ENCODE measurements at places on chromosomes 7 and 10.

GRCh38 chr10:89503652-89504370, 31.6 kb downstream of the SLC16A12 start:
- DNase-seq = no peak

DNA sequence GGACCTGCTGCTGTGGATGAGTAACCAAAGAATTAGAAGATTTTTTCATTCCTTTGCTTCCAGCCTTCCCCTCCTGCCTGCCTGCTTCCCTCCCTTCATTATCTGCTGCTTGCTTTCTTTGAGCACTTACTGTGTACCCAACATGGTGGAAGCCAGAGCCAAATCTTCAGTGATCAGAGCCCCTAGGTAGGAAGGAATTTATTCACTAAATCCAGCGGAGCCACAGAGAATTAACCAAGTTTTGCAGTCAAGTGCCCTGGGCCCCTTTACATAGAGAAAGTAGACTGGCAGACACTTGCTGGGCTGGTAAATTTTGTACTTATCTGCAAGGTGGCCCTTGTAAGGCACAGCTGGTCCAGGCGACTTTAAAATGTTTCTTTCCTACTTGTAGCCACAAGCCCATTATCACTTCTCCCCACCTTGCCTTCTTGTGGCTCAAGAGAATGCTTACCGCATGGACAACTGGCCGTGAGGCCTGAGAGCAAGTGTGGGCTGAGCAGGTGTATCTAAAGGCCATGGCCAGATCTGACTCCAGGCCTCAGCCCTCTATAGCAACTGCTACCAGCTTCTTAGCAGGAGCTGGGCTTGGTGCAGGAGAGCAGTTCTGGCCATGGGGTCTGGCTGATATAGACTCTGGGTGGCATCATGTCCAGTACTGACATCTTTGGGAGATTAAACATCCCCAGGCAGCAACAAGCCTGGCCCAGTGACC, 11.1 kb downstream of the UNC5B start:
- no peak for DNase-seq

DNA sequence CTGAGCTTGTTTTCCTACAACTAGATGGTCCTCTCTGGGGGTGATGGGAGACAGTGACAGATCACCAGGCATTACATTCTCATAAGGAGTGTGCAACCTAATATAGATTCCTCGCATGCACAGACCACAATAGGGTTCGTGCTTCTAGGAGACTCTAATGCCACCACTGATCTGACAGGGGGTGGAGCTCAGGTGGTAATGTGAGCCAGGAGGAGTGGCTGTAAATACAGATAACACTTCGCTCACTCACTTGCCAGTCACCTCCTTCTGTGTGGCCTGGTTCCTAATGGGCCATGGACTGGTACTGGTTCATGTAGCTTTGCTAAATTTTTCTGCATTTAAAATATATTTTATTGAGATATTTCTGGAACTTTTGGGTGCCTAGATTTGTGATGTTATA, 202.3 kb upstream of the ZNF32 start:
- no peak for DNase-seq

- no peak for DNase-seq
These were observed 389.4 kb downstream of the SORCS1 start for GRCh38 chr10:106775127-106775526.

DNA sequence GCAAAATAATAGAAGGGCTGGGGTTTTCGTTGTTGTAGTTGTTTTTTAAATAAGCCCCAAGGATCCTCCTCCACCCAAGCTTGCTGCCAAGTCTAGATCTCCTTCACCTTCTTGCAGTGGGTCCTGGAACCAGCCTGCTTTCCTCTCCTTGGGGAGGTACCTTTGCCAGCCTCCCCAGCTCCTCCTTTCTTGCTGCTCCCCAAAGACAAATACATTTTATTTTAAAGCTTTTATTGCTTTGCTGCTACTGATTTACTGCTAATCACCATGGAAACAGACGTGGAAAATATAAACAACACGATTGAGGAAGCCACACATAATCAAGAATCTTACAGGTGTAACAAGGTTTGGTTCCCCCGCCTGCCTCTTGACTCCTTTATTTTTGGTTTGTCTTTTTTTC, 17.4 kb upstream of the SLF2 start:
- DNase-seq = no peak

DNA sequence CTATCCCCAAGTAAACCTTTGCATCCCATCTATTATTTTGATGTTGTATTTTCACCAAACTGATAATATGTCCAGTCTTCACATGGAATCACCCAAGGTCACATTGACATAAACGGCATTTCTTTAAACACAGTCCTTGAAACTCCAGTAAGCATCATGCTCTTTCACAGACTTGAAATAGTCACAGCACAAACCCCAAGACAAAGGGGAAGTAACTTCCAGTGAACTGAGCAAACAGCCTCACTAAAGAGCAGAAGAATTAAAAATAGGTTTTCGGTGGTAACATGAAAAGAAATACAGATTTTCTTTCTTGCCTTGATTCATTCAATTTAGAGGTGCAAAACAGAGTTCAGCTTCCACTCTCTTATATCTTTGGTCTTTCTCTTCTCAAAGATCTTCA, 253.7 kb downstream of the SFMBT2 start:
- DNase-seq = no peak

- no peak for DNase-seq
These were observed 653.2 kb downstream of the PARD3 start for GRCh38 chr10:34161777-34162370.

GRCh38 chr10:93097386-93097785, 23.7 kb downstream of the CYP26A1 start:
- DNase-seq = no peak

DNA sequence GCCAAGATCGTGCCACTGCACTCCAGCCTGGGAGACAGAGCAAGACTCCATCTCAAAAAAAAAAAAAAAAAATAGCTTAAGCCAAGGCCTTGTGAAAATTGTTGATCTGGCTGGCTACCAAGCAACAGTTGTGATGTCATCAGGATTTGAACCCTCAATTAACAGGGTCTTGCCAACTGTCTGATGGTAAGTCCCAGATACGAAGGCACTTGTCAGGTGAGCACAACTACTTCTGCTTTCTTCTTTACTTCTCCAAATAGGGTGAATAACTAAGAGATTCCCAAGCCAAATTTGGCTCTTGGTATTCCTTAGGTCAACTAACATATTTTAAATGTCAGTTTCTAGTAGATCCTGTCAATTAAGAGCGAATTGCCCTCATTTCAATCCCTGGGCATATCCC, 47.4 kb downstream of the ANKRD61 start:
- DNase-seq = no peak

- DNase-seq = no peak
These were observed 23.4 kb upstream of the MGAM2 start for GRCh38 chr7:142088022-142088714.

GRCh38 chr10:7664707-7665106, 2.1 kb downstream of the ITIH5 start:
- DNase-seq = no peak

GRCh38 chr7:142422621-142423020, 164.8 kb upstream of the PRSS58 start:
- no peak for DNase-seq

GRCh38 chr7:97006816-97007582, 1.6 kb downstream of the DLX6 start:
- DNase-seq = no peak

DNA sequence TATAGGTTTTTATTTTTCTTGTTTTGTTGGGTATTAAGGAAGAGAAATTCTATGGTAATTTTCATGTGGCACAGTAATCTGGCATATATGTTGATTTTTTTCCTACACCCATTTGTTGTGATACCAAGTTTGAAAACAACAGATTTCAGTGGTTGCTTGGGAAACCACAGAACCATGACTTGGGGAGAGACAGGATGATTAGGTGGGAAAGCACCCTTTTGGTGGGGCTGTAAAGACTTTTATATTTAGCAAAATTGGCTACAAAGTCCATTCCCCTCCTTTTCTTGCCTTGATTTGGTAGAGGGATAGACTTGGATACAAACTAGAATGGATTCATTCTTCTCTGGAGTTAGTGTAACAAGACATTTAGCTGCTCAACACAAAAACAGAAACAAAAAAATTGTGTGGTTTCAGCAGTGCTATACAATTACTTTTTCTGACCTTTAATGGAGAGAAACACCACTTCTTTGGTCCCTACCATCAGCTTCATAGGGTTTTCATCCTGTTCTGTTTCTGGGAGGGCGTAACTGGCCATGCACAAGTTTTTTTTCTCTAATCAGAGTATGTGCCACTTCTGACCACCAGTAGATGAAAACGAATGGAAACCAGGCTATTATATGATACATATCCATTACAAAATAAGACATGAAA, 52.7 kb downstream of the FIGNL1 start:
- no peak for DNase-seq

DNA sequence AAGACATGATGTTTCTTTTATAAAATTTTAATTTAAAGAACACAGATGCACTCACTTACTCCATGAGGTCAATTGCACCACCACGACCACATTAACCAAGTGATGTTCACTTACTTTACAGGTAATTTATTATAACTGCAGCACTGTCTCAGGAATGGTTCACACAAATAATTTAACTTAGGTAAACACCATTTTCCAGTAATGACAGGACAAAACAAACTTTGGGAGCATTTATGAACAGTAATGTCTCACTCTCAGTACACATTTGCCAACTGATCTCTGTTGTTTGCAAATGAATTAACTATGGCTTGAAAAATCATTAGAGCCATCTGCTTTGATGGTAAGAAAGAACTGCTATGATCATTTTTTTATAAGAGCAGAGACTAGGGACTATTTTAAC, 150.4 kb downstream of the ETV1 start:
- DNase-seq = no peak

DNA sequence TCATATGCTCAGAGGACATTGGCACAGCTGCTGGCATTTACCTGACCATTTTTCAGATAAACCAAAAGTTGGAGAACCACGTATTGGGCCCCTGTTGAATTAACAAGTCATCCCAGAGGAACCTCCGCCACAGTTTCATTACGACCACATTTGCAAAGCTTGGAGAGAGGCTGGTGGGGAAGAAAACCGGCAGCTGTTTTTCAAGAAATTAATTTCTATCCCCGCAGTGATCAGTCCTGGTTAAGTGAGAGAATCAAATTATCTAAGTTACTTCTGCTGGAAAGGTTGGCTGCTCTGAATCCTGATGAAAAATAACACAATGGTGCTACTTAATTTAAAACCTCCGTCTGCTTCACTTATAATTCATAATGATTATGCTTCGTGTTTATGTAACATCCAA, 737.1 kb upstream of the AUTS2 start:
- DNase-seq = no peak

- DNase-seq = no peak
These were observed 34.2 kb upstream of the LAMB1 start for GRCh38 chr7:108037140-108037539.

- DNase-seq = no peak
These were observed 35.7 kb upstream of the EEPD1 start for GRCh38 chr7:36117203-36117840.

GRCh38 chr7:107122486-107122911, 46.3 kb upstream of the HBP1 start:
- DNase-seq = no peak

GRCh38 chr7:43905956-43906330, 453 bp downstream of the URGCP start:
- DNase-seq = peak; percentile 39

DNA sequence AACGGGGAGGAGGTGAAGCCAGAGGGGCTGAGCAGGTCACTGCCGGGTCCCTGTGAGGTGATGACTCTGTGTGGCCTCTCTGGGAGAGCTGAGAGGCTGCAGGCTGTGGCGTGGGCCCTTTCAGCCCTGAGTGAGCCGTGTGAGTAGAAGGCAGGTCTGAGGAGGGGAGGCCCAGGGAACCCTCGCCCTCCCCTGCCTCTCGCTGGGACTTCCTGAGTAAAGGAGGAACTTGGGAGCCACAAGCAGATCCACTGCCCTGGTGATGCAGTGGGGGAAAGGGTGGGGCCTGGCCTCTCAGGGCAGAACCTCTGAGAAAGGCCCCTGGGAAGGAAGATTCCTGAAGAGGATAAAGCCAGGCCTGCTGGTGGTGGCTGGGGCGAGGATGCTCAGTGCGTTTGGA, 22.8 kb downstream of the EEPD1 start:
- DNase-seq = no peak

DNA sequence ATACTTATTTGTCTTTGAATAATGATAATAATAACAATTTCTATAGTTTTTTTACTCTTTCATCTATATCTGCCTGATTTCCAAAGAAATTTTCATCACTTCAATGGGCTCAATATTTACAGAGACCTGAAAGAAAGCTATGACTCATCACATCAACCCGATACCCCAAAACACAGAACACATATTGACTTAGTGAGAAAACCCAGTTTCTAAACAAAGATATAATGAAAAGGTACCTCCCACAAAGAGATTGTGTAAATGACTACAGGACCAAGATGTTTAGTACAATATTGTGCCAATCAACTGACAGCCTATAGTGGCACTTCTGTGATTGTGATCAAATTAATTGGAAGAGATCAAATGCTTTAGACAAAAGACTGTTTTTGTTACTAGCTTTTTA, 133.9 kb downstream of the PCDH15 start:
- no peak for DNase-seq

DNA sequence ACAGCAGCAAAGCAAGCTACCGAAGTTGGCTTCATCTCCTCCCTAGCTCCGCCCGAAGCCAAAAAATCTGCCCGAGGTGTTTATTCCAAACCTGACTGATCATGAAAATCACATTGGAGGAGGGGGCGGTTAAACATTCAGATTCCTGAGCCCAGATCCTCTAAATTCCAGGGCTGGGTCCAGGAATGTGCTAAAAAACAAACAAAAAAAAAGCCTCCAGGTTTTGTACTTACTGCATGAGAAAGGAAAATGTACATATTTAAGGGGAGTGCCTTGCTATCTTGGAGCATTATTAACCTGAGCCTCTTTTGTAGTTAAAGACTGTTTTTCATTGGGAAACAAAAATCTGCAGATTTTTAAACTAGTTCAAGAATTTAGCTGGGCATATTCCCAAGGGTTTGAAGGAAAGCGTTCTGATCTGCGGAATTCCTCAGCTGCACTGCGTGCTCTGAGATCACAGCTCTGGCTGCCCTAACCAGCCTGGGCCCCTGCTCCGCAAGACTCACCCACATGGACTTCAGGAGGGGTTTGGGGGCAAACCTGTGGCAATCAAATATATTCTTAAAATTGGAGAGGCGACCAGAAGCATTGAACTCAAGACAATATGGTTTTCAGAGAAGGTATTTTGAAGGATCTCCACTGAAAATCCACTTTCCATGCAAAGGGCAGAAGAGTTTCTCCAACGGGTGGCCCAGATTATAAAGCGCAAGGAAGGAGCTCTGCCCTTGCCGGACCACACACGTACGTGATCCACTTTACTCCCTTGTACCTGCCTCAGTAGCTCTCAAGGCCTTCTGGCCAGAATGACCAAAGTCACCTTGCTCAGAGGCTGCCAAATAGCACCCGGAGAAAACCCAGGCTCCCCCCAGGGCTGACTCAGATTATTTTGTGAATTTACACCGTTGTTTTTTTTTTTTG, 10.0 kb upstream of the TNS3 start:
- no peak for DNase-seq

DNA sequence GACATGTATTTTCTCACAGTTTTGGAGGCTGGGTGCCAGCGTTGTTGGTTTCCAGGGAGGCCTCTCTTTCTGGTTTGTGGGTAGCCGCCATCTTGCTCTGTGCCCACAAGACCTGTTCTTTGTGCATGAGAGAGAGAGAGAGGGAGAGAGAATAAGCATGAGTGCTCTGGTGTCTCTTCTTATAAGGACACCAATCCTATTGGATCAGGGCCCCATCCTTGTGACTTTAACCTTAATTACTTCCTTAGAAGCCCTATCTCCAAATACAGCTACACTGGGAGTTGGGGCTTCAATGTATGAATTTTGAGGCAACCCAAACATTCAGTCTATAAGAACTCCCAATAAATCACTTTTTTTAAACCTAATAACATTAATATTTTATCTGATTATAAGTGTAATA, 114.6 kb downstream of the PARP12 start:
- DNase-seq = no peak
